Nucleus accumbens (tissue), 56 donors: ENCODE measurements at places on chromosomes 3 and 15.

- DNase-seq = no peak
Observed at GRCh38 chr15:68228143-68228970, 1.2 kb downstream of the CLN6 start.

DNA sequence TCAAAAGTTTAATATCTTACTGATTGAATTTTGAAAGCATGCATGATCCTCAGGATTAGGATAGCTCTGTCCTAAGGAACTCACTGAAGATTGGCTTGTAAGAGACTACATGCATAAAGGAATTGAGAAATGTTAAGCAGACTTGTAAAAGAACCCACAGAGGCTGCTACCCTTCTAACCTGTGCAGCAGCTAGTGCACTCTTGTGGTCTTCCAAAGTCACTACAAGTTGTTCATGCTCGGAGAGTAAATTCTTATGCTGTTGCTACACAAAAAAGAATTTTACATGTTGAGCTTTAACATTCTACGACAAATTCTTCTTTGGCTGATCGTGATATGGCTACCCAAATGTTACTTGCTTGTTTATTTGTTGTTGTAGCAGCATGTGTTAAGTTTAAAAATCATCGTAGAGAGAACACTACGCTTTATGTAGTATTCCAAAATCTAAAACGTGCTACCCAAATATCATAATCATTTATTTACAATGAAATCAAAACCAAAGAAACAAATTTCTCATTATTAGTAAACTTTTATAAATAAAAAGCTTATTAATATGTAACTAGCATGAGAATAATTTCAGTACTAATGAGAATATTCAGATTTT, 55.0 kb downstream of the GOLIM4 start:
- no peak for DNase-seq

DNA sequence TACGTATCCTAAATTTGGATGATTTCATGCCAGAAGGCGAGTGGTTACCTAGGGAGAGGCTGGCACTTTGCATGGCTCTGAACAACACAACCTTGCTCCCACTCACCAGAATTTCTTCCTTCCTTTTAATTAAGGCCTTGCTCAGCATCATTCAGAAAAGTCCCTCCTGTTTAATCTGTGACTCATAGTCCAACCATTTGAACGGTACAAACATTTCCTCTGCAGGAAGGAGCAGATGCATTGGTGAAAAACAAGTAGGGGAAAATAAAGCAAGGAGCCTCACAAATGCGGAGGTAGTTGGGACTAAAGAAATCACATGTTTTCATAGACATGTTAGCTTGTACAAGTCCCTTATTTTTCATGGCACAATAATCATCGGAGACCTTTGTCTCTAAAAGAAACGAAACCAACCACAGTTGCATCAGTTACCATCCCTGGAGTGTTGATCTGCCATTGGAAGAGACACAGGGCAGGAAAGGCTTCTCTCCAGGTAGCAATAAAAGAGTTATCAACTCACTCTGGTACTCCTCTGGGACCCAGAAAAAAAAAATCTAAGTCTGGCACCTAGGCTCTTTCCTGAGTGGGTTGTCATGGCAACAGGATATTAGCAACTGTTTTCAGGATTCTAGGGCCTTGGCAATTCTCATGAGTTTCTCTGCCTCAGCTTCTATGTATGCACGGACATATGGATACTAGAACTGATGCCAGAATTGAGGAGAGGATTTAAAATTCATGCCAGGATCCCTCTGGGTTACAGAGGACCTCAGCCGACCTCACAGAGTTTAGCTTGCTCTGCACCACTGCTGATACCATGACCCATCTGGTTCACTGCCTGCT, 255.4 kb upstream of the ARPP21 start:
- no peak for DNase-seq

DNA sequence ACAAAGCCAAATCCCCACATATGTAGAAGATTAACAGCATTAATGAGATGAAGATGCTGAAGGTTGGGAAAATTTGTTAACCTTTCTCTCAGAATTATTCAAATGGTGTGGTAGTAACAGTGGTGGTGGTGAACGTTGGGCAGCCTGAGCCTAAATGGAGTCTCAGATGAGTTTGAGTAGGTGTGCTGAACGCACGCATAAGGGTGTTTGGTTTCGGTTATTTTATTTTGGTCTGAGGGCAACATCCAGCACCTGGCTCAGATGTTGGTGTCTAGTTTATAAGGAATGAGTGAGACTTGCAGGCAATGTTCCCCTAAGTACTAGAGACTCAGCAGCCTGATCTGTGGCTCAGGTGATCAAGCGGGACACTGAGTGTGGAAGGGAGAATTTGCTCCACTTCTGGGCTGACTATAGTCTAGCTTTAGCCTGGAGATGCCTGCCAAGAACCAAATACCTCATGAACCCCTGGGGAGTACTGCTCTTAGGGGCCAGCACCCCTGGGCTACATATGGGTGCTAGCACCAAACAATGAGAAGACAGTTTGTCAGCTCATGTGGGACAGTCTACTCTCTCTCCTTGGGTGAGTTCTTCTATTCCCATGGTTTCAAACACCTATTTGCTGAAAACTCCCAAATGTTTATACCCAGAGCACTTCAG, 39.5 kb upstream of the ATP2C1 start:
- no peak for DNase-seq

GRCh38 chr3:193342551-193342950, 36.0 kb downstream of the ATP13A5 start:
- DNase-seq = peak; percentile 5

GRCh38 chr15:90812171-90812957, 56.0 kb upstream of the FURIN start:
- no peak for DNase-seq

- DNase-seq = no peak
Observed at GRCh38 chr3:10232137-10232536, 16.1 kb upstream of the TATDN2 start.

DNA sequence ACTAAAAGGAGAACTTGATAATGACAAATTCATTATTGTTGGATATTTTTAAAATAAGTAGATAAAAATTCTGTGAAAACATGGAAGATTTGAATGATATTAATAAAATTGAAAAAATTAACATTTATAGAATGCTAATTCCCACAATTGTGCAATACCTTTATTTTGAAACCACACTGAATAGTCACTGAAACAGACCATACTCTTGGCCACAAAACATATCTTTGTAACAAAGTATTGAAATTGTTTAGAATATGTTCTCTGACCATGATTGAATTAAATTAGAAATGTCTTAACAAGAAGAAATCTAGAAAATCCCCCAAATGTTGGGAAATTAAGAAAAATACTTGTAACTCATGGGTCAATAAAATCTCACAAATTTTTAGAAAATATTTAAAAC, 49.2 kb downstream of the ARHGAP11B start:
- no peak for DNase-seq

GRCh38 chr3:66517241-66517640, 16.4 kb upstream of the LRIG1 start:
- DNase-seq = no peak

- DNase-seq = no peak
Observed at GRCh38 chr15:95444860-95445259, 885.6 kb upstream of the NR2F2 start.

- no peak for DNase-seq
Observed at GRCh38 chr15:77475001-77475400, 54.3 kb downstream of the HMG20A start.

DNA sequence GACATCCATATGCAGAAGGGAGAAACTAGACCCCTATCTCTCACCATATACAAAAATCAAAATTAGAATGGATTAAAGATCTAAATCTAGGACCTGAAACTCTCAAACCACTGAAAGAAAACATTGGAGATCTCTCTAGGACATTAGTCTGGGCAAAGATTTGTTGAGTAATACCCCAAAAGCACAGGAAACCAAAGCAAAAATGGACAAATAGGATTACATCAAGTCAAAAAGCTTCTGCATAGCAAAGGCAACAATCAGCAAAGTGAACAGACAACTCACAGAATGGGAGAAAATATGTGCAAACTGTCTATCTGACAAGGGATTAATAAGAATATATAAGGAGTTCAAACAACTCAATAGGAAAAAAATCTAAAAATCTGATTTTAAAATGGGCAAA, 54.8 kb downstream of the MYO9A start:
- no peak for DNase-seq
